Activated naive CD4-positive, alpha-beta T cell treated with anti-CD3 and anti-CD28 coated beads for 36 hours (primary cell): ENCODE measurements at places on chromosomes 5 and 9. TPM values are rescaled to one million over a fixed set of nuclear protein-coding genes. Genes with fewer than 3 reads are reported as not detected.

DNA sequence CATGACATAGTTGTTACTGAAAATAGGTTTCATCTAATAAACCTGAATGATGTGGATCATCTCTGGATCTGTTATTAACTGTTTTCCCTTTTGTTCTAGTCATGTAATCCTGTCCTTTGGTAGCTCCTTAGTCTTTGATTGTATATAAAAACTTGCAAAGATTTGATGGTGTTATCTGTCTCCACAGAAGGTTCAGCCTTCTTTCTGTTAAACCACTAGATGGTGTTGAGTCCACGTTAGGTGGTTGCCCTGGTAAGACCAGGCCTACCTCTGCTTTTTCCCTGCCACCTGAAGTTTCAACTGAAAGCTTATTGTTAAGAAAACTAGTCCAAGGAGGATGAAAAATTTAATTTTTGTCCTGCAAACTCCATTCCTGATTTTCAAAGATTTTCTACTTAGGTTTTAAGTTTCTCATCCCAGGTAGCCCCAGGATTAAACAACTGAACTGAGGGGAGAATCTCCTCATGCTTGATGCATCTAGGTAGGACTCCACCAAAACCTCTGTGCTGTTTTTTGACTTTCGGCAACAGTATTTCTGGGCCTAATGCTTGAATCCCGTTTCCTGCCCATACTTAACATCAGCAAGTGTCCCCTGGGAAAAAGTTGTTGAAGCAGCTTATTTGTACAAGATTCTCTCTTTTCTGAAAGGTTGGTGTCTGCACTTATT is 68.5 kb downstream of the RICTOR start:
- peak; percentile 26 for DNase-seq

DNA sequence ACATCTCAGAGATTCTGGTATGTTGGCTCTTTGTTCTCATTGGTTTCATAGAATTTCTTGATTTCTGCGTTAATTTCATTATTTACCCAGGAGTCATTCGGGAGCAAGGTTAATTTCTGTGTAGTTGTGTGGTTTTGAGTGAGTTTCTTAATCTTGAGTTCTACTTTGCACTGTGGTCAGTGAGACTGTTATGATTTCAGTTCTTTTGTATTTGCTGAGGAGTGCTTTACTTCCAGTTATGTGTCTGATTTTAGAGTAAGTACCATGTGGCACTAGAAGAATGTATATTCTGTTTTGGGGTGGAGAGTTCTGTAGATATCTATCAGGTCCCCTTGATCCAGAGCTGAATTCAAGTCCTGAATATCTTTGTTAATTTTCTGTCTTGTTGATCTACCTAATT is 12.2 kb downstream of the RANBP17 start:
- no peak for DNase-seq

NME5 gene
- total RNA-seq: not detected

GRCh38 chr9:101477736-101478135 is 42.2 kb upstream of the ALDOB start:
- no peak for DNase-seq

- no peak for DNase-seq
Measured at GRCh38 chr9:118367383-118367782, 663.2 kb downstream of the TLR4 start.

- no peak for DNase-seq
Measured at GRCh38 chr5:153157156-153157555, 333.3 kb upstream of the GRIA1 start.

CTXN3 gene
- not detected for total RNA-seq

CCL28 gene
- 5.4 TPM for total RNA-seq

GRCh38 chr9:114633438-114634089 is 22.5 kb downstream of the TMEM268 start:
- no peak for DNase-seq

DNA sequence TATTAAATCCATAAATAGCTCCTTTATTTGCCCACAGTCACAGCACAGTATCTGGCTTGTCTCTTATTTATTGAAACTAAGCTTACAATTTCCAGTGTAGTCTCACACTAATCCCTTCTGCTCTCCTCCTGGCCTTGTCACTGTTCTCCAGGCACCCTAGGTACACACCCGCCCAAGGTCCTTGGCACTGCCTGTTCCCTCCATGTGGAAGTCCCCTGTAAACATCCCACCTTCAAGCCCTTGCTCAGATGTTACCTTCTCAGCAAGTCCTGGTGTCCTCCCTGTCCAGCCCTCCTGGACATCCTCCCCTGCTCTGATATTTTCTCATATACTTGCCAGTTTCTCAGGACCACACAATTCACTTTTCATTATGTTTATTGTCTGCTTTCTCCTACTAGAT is 44.2 kb upstream of the CFAP157 start:
- no peak for DNase-seq

- no peak for DNase-seq
Measured at GRCh38 chr5:17147617-17148016, 69.8 kb upstream of the BASP1 start.

GRCh38 chr5:172690258-172691075 is 49.4 kb downstream of the NEURL1B start:
- DNase-seq: peak; percentile 35

MBLAC2 gene
- 2.8 TPM for total RNA-seq

GRCh38 chr5:56650386-56650785 is 165.0 kb upstream of the MAP3K1 start:
- DNase-seq: no peak

GRCh38 chr5:79840084-79840990 is 150.7 kb downstream of the CMYA5 start:
- DNase-seq: no peak

GRCh38 chr5:166562246-166562645 is 1729.2 kb upstream of the WWC1 start:
- no peak for DNase-seq

- DNase-seq: peak; percentile 7
Measured at GRCh38 chr9:82763656-82764055, 299.3 kb downstream of the RASEF start.

DNA sequence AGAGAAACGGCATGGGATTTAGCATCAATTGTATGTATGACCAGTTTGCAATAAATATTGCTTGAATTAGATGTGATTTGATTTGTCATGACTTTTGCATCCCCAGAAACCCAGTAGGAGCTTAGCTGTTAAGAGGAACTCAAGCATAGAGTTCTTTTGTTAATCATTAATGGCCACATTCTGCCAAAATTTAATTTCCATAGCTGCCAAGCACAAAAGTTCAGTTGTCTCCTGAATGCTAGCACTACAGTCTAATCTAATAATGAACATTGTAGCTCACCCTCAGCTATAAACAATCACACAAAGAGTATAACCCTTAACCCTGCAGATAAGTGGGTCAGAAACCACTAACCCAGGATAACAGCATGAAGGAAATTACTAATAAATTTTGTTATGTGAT is 169.8 kb upstream of the GRAMD2B start:
- DNase-seq: no peak

- no peak for DNase-seq
Measured at GRCh38 chr9:92492781-92493401, 10.6 kb upstream of the ASPN start.

SYNPO gene
- 0.14 TPM for total RNA-seq

DNA sequence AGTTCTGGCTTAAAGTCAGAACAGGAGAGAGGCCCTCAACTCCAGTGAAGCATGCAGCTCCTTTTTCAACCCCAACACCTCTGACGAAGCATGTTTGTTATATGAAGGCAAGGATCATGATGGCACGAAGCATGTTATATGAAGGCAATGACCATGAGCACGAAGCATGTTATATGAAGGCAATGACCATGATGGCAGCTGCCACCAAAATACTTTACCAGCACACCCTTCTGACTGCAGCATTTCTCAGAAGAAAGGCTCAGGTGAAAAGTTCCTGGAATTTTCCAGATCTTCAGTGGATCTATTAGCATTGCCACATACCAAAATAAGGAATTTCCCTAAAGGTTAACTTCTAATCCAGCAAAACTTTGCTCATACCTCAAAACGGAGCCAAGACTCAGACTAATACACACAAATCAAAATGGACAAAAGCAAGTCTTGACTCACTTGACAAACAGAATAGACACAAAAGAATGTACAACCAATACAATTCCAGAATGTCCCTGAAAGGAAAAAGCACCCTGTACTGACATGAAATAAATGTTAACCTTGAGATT is 217.4 kb downstream of the FANCC start:
- no peak for DNase-seq

DNA sequence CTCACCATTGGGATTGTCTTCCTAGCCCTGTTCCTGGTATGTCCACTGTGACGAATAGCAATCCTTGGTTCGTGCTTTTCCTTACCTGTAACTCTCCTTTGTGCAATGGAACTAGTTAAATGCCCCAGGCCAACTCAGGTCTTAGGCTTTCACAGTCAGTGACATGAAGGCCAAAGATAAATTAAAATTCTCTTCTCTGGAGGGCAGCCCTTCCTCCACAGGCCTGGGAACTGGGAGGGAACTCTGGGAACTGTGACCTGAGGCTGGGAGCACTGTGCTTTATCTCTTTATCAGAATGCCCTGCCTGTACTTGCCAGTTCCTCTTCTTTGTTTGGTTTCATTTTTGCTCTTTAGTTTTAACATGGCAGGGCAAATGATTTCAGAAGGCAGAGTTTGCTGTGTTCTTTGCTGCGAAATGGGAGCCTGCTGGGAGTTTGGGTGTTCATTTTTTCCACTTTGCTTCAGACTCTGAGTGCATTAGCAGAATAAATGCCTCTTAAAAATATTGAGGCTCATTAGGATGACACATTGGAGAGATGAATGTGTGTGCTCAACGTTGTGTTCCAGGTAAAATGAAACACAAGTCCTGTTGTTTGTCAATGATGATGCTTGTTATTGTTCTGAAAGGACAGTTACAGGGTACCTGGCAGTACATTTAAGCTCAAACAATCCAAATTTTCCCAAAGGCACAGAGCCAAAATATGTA is 118.1 kb downstream of the NUDT12 start:
- no peak for DNase-seq

LYRM7 gene
- 14.6 TPM for total RNA-seq

MYMK gene
- total RNA-seq: not detected

C5orf46 gene
- total RNA-seq: not detected

TRAPPC13 gene
- 25.7 TPM for total RNA-seq

NR6A1 gene
- total RNA-seq: 1.8 TPM

- DNase-seq: no peak
Measured at GRCh38 chr5:178388386-178389025, 155.9 kb upstream of the PHYKPL start.

DNA sequence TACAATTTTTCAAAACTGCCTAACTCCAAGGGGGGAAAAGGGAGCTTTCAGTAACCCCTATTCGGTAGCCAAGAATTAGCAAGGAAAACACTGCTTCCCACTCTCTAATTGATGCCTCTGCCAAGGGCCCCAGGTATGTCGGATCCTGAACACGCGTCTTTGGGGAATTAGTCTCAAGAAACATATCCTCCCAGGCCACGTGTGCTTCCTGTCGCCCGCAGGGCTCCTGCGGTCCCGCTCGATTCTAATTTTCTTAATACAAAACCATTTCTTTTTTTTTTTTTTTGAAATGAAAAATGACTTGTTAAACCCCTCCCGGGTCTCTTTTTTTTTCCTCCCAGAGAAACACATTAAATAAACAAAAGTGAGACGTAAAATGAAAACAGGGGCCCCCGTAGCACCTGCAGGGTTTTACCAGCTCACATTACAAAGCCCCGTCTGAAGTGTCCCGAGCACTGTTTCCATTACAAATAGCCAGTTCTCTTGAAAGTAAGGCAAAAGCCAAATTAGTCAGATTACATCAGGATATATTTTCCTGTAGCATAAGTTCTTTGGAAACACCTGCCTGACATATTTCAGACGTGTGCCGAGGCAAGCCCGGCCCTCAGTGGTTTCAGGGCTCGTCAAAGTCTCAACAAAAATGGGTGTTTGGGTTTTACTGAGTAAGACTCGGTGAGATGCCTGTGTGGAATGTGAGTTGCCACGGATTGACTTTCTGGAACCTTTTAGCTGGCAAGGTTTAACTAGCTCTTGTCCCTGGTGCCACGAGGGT is 21.5 kb downstream of the SMIM23 start:
- no peak for DNase-seq

- DNase-seq: no peak
Measured at GRCh38 chr5:13246053-13246452, 698.4 kb downstream of the DNAH5 start.

GRCh38 chr5:141560151-141560550 is 58.6 kb downstream of the DIAPH1 start:
- no peak for DNase-seq

DNA sequence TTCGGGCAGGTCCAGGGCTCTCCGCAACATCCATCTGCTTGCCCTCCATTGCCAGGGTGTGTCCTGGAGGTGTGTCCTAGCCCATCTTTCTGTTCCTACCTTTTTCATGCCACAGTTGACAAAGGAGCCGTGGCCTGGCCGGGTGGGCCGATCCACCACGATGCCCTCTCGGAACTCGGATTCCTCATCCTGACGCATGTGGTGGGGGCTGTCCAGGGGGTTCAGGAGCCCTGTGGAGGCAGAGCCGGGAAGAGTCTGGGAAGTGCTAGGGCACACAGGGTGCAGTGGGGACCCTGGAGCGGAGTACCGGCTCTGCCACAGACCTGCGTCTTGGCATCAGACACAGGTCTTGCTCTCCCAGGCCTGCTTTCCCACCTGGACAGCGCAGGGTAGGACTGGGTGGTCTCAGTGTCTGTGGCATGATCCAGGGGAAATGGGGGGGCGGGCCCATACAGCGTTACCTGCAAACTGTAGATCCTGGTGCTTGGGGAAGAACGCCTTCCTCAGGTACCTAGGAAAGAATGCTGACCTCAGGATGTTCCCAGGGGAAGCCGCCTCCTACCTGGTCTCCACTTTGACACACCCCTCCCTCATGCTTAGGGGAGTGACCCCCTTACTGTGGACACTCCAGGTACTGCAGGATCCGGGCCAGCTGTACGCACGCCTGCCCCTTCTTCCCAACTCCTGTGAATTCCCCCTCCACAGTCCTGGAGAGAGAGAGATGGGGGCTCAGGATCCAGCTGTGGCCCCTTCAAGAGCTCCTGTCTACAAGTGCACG is 3.5 kb downstream of the SPOUT1 start:
- DNase-seq: no peak

GRCh38 chr5:43065948-43066798 is 26.1 kb upstream of the ANXA2R start:
- DNase-seq: peak; percentile 69

DNA sequence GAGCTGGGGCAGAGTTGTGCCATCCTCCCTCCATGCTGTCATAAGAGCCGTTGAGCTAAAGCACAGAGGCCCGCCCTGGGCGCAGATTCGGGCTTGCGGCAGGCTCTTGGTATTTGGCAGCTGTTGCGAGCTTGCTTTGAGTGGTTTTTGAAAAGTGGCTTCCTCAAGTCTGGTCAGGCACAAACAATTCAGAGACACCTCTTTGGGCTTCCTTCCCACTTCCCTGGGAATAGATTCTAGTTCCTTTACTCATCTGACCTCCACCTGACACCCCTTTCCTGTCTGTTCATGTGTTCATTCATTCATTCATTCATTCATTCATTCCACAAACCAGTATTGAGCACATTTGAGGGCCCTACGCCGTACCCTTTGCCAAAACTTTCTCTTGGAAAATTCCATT is 27.4 kb downstream of the NCS1 start:
- no peak for DNase-seq

- DNase-seq: no peak
Measured at GRCh38 chr5:66415208-66415607, 181.0 kb upstream of the MAST4 start.
